ENCODE measurements at places on chromosomes 16 and 17.

GRCh38 chr17:27415120-27415795 lies 41.0 kb upstream of the KSR1 start:
- DNase-seq = no peak

GRCh38 chr16:28846933-28847273 lies 755 bp upstream of the TUFM start:
- peak; percentile 15 for DNase-seq

- peak; percentile 66 for DNase-seq
Observed at GRCh38 chr16:54431041-54431996, 144.7 kb upstream of the IRX3 start.

- DNase-seq = no peak
Observed at GRCh38 chr16:57568173-57568678, 25.8 kb downstream of the ADGRG5 start.

DNA sequence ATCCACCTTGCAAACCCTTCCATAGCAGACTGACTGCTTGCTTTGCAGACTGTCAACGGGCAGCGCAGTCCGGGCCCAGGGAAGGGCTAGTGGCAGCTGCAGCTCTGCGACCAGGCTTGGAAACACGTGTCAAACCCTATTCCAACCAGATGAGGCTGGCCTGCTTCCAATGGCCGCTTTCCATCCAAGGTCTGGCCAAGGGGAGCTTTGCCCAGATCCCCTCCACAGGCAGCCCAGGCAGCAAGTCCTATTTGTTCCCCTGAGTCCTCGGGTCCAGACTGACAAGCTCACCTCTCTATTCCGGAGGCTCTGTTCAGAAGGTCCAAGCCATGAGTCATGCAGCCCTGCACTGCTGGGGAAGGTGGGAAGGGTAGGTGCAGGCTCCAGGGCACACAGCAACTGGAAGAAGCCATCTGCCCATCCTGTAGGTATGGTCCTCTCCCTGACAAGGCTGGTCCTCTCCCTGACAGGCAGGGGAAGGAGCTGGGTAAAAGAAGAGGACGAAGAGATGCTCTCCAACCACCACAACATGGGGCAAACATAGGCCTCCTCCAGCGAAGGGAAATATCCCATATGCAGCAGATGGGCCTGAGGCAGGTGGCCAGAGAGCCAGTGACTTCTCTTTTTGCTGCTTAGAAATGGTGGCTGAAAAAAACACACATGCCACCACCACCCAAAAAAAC lies 22.6 kb upstream of the AXIN2 start:
- no peak for DNase-seq

DNA sequence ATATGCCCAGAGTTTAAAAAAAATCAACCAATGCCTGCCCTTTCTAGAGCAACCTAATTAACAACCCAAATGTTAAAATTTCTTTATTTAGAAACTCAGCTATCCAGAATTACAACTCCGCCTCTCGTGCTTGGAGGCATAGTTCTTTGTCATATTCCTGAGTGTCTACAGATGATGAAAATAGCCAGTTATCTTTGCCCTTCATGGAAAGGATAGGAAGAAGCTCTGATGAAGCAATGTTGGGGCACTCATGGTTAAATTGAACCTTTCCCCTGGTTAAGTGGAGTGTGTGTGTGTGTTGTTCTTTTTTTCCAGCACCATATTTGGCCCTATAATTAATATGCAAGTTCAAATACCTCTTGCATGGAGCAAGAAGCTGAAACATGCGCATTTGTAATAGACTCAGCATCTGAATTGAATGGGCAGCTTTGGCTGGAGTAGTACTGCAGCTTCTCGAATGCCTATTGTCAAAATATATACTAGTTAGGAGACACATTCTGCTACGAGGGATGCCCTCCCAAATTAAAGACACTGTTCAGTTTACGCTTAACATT lies 506.2 kb downstream of the WWOX start:
- no peak for DNase-seq

- no peak for DNase-seq
Observed at GRCh38 chr17:80718428-80718827, 173.8 kb downstream of the RPTOR start.

GRCh38 chr16:727291-727977 lies 528 bp downstream of the HAGHL start:
- no peak for DNase-seq

- DNase-seq = peak; percentile 41
Observed at GRCh38 chr16:11254913-11255736, 879 bp downstream of the SOCS1 start.

DNA sequence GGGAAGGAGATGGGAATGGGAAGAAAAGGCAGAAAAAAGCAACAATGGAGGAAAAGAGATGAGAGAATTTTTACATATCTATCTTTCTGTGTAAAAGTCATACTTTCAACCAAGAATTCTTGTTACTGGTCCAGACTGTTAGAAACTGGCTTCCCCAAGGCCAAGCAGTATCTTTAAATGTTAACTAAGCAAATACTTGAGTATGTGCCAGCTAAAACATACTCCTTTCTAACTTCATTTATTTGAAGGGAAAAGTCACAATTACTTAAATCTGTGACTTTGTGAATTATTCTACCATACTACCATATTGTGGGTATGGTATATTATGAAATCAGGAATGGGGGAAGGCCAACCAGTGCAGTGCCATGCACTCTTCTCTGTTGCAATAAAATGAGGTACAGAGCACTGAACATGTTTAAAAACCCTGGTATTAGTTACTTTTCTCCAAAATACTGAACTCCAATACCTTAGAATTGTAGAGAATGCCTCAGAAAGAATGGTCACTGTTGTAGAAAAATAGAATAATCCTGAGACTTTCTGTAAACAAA lies 92.3 kb upstream of the C17orf78 start:
- DNase-seq = peak; percentile 33

DNA sequence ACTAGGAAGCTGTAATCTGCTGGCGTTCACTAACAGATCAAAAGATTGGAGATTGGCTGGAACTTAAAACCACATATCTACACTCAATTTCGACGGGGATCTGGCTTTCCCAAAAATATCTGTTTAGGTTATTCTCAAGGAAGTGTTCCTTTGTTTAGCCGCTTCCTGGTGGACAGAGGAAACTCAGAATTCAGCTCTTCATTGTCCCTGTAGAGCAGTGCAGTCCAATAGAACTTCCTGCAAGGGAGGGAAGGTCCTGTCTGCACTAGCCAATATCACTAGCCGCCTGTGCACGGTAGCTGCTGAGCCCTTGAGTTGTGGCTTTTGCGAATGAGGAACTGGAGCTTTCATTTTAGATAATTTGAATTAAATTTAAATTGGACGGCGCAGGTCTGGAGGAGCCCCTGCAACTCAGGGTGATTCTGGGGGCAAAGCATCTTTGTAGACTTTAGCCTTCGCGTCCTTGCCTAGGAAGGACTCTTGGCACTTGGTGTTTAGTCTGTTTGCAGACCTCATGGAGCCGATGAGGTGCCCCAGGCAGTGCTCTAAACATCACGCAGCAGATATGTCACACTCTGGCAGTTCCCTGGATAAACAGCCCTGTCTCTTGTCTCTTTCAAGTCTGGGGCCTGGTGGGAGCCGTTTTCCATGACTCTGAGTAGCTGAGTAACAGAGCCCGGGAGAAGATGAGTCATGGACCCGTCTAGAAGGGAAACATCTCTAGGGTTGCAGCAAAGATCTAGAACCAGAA lies 122.2 kb downstream of the CCDC182 start:
- DNase-seq = peak; percentile 65

DNA sequence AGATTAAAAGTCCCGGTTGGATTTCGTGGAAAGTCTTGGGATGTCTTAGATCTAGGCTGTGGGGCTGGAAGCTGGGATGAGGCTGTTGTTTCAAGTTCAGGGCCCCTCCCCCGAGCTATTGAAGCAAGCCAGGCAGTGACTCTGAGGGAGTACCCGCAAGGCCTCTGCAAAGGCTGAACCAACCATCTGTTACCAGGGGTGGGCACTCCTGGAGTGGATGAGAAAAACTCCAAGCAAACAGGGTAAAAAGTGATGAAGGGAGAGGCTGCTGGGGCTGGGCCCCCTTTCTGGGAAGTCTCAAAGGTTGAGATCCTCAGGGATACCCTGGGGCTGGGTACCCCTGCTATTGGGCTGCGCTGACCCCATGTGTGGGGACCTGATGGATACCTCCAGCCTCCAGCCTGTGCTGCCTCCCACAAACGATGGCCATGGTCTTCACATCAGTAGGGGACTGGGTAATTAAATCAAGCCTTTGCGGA lies 82.4 kb upstream of the KIFC3 start:
- DNase-seq = no peak

DNA sequence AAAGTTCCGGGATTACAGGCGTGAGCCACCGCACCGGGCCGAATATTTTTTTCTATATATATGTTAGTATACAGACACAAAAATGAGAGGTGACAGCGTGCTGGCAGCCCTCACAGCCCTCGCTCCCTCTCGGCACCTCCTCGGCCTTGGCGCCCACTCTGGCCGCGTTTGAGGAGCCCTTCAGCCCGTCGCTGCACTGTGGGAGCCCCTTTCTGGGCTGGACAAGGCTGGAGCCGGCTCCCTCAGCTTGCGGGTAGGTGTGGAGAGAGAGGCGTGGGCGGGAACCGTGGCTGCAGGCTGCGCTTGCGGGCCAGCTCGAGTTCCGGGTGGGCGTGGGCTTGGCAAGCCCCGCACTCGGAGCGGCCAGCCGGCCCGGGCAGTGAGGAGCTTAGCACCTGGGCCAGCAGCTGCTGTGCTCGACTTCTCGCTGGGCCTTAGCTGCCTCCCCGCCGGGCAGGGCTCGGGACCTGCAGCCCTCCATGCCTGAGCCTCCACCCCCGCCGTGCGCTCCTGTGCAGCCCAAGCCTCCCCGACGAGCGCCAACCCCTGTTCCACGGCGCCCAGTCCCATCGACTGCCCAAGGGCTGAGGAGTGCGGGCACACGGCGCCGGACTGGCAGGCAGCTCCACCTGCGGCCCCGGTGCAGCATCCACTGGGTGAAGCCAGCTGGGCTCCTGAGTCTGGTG lies 1.9 kb upstream of the DPEP3 start:
- DNase-seq = no peak

GRCh38 chr16:55102531-55102930 lies 171.9 kb downstream of the IRX5 start:
- no peak for DNase-seq

DNA sequence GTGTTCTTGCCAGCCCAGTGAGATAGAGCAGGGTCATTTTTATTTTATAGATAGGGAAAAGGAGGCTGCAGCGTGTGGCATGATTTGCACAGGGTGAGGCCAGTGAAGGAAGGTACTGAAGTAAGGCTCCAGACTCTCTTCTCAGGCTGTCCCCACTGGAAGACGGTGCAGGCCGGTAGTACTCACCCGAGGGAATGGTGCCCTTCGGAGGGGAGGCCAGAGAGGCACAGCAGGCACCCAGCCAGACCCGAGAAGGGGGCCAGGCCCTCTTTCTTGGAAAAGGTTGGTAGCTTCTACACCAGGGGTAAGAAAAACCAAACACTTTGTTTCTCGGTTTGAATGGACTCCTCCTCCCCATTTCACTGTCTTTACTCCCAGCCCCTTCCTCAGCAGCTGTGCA lies 288 bp downstream of the ANKRD40CL start:
- no peak for DNase-seq

GRCh38 chr17:44014133-44014436 lies 678 bp downstream of the TMEM101 start:
- DNase-seq = no peak

All from fibroblast of skin of scalp (primary cell).